Cardiac ventricle fibroblast (primary cell): ENCODE measurements at places on chromosomes 7 and 10. TPM values are rescaled to one million over a fixed set of nuclear protein-coding genes. Genes with fewer than 3 reads are reported as not detected.

Gene MEOX2
- total RNA-seq: 2.9 and 4.7 TPM in 2 replicates

Gene ANKRD2
- not detected in 2 replicates for total RNA-seq

Gene PPP1R3A
- not detected in 2 replicates for total RNA-seq

Gene CYP26C1
- under 0.01 and 0.05 TPM in 2 replicates for total RNA-seq

Gene CNPY1
- total RNA-seq: not detected in 2 replicates

Gene LGI1
- total RNA-seq: not detected in 2 replicates

Gene CLDN4
- not detected in 2 replicates for total RNA-seq

Gene FAM25G
- not detected in 2 replicates for total RNA-seq

Gene CEP41
- total RNA-seq: 7.9 and 12.2 TPM in 2 replicates

Gene ERVW-1
- total RNA-seq: not detected in 2 replicates

Gene FFAR4
- total RNA-seq: not detected in 2 replicates

Gene SLC13A4
- total RNA-seq: not detected in 2 replicates

Gene TMEM140
- 25.7 and 31.1 TPM in 2 replicates for total RNA-seq

Gene PRKAR2B
- 9.3 and 11.1 TPM in 2 replicates for total RNA-seq

Gene CFAP70
- 0.50 and 1.2 TPM in 2 replicates for total RNA-seq

Gene NEUROG3
- total RNA-seq: not detected in 2 replicates

Gene CYP2C19
- not detected in 2 replicates for total RNA-seq

Gene SEC61A2
- 2.0 and 3.1 TPM in 2 replicates for total RNA-seq

Gene GIMAP4
- total RNA-seq: 0.54 and 0.56 TPM in 2 replicates

Gene PLXNA4
- 22.8 and 26.0 TPM in 2 replicates for total RNA-seq

Gene FGFR2
- total RNA-seq: 0.15 TPM in 1 of 2 replicates, not detected in the other

Gene PNLIPRP2
- total RNA-seq: not detected in 2 replicates

Gene FBH1
- total RNA-seq: 62.3 and 62.8 TPM in 2 replicates

Gene TCERG1L
- total RNA-seq: not detected in 2 replicates

Gene PALD1
- 2.8 and 2.9 TPM in 2 replicates for total RNA-seq

Gene COL13A1
- total RNA-seq: 7.6 and 17.7 TPM in 2 replicates

Gene LEP
- not detected in 2 replicates for total RNA-seq

Gene SLF2
- total RNA-seq: 14.1 and 14.5 TPM in 2 replicates

Gene PEX1
- 6.9 and 11.9 TPM in 2 replicates for total RNA-seq

Gene KIAA1549
- 1.3 and 1.4 TPM in 2 replicates for total RNA-seq

Gene PVRIG
- not detected in 2 replicates for total RNA-seq

Gene ACHE
- total RNA-seq: not detected in 2 replicates

Gene ZPBP
- not detected in 2 replicates for total RNA-seq

Gene GPR15LG
- not detected in 2 replicates for total RNA-seq

Gene RBP4
- total RNA-seq: 5.8 and 6.4 TPM in 2 replicates

Gene RARRES2
- 24.6 and 30.5 TPM in 2 replicates for total RNA-seq

Gene PPP1R3C
- 9.7 and 12.2 TPM in 2 replicates for total RNA-seq

Gene MAGI2
- total RNA-seq: 2.3 and 9.4 TPM in 2 replicates

Gene OR9A2
- not detected in 2 replicates for total RNA-seq

Gene CYP2W1
- total RNA-seq: not detected in 2 replicates

Gene ZNF438
- total RNA-seq: 3.9 and 4.3 TPM in 2 replicates

Gene HECW1
- total RNA-seq: not detected in 2 replicates

Gene ACADSB
- 5.5 and 6.9 TPM in 2 replicates for total RNA-seq

Gene SPDYE5
- not detected in 2 replicates for total RNA-seq

Gene DRGX
- not detected in 2 replicates for total RNA-seq

Gene OR2A5
- total RNA-seq: not detected in 2 replicates

Gene LDB1
- total RNA-seq: 23.3 and 29.1 TPM in 2 replicates

Gene HECTD2
- 5.6 and 6.4 TPM in 2 replicates for total RNA-seq

Gene CNTNAP2
- total RNA-seq: 0.05 and 0.31 TPM in 2 replicates

Gene ETV1
- total RNA-seq: 9.0 and 17.6 TPM in 2 replicates

Gene RPEL1
- not detected in 2 replicates for total RNA-seq

Gene ABI1
- 26.2 and 28.4 TPM in 2 replicates for total RNA-seq
